ENCODE measurements at places on chromosomes 7 and 10.

- DNase-seq = no peak
These were observed 15.7 kb upstream of the ARMC3 start for GRCh38 chr10:22911889-22912762.

- DNase-seq = no peak
These were observed 1.8 kb upstream of the SP8 start for GRCh38 chr7:20788420-20788990.

- DNase-seq = no peak
These were observed 250.0 kb downstream of the BMPER start for GRCh38 chr7:34155220-34155908.

DNA sequence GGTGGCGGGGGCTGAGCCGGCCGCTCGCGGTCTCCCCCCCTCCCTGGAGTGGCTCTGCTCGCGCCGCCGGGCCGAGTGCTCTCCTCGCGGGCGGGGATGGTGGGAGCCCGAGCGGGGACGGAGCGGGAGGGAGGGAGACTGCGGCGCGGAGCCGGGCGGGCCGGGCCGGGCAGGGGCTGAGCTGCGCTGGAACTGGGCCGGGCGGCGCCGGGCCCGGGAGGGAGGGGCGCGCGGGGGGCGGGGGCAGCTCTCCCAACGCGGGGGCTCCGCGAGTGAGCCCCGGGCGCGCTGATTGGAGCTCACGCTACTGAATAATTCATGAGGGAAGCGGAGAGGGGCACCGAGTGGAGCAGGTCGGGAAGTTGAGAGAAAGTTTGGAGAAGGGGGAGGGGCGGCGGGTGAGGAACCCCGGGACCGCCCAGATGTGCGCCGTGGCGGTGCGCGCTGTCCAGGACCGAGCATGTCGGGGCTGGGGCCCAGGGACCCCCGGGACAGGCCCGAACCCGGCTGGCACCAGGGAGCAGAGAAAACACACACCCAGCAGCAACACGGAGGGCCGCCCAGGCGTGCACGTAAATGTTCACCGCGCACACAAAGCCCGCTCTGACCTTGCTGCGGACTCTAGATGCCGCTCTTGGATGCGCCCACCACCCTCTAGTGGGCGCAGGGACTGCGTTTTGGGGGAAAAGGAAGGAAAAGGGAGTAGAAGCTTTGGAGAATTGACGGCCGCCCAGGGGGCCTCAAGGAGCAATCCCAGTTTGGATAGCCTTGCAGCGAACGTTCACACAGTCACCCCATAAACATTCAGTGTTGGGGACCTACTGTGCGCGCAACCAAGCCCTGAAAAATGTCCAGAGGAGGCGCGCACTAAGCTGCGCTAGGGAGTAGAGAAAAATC, at the start of gene EPHB4:
Gene EPHB4 (minus strand): TSS at position 194 of the 897 bp plus-strand sequence. CDS start 493 bp downstream, outside the sequence.
- peak; percentile 26 for DNase-seq

DNA sequence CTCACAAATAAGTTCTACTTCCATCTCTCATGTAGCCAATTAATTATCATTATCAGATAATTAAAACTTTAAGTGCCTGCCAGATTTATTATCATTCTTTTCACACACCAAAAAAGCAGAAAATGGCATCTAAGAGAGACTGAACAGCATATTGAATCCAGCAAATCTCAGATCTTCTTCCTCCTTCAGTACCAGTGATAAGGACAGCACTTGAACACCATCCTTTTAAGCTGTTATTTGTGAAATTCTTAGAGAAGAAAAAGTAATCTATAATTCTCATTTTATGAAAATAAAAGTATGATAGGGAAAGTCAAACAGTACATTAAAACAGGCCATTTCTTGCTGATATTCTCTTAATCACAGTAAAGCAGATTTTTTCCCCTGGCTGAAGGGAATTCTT, 104.5 kb downstream of the ELAPOR2 start:
- no peak for DNase-seq

DNA sequence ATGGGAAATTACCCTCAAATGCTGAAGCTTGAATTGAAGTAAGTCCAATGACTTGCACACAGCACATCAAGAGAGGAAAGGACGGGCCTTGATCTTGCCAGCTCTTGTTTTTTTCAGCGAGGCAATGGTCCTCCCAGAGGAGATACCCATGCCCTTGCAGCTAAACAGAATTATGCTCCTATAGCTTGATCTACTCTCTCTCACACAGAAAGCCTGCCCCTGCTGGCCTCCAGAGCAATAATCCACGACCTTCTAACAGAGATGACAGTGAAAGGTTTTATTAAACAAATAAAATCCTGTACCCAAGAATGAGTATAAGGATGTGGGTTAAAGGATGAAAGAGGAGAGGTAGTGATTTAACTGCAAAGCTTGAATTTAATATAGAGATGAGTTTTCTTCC, 268.0 kb downstream of the ADRA2A start:
- DNase-seq = no peak

- no peak for DNase-seq
These were observed 104.7 kb downstream of the PHF14 start for GRCh38 chr7:11078247-11078834.

DNA sequence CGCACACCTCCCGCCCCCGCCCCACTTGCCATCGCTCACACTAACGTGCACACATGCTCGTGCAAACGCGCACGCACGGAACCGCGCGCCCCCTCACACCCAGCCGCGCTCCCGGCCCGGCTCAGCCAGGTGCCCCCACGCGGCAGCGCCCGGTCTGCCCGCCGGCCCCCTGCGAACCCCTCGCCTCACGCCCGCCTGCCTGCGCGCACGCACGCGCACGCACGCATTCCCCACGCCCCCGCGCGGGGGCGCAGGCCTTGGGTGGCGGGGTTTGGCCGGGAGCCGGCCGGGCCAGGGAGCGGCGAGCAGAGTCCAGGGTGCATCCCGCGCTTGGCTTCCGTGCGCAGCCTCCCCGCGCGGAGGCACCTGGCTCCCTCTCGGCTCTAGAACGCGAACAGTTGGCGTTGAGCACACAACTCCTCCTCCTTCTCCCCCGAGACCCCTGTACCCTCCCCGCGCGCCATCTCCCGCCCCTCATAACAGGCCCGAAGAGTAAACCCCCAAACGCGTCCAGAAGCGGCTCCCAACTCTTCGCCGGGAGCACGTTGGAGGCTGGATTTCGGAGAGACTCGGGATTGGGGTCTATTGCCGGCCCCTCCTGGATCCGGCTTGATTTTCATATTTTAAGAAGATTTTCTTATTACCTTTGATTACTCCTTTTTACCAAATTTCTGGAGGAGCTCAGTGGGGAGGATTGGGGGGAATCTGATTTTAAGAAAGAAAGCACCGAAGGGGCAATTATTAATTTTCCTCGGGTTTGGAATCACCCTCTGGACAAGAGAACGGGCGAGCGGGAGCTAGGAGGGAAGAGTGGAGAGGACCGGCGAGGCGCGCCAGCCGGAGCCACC, 527 bp upstream of the SORCS3 start:
- no peak for DNase-seq

DNA sequence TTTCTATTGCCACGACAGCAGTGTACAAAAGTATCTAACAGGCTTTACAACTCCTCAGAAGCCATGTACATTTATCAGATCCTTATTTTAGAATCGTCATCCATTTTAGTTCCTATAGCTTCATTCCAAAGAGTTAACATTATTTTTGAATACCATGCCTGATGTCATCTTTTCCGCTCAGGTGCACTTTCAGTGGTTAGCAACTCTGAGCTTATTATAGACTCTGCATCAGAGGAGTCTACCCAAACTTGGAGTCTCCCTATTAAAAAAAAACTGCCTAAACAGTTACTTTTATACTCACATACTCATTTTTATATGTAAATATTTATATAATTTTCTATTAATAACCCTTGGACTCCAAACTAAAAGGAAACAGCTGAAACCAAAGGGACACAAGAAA, 31.6 kb upstream of the PRSS37 start:
- no peak for DNase-seq

DNA sequence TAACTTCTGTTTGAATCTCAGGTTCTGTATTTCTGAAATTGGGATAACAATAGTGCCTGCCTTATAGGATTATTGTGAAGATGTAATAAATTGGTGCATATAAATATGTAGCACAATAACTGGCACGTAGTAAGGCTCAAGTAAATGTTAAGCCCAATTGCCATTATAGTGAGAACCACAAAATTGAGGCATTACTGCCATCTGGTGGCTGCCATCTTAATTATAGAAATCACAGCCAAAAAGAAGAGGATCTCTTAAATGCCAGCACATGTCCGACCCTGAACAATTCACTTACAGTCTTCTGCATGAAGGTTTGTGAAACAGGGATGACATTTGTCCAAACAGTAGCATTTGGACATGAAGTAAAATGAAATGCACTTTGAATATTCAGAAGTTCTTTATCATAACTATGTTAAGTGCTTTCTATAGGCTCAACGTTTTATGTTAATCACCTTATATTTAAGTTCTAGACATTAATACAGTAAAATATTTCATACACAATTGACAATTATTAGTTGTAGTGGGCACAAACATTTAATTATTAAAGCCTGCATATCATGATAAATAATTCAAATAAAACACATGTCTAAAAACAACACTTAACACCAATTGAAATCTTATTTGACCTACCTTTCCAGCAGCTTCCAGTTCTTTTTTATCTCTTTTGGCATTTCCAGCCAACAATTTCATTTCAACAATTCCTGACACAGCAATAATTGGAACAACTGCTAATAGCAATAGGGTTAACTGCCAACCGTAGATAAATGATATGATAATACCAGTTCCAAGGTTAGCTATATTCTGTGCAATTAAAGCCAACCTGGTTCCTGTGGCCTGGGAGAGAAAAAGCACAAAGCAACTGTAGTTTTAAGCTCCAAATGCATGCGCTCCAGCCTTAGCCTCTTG, 58.5 kb downstream of the ABCB4 start:
- DNase-seq = peak; percentile 80

Data from stimulated activated CD8-positive, alpha-beta memory T cell treated with anti-CD3 and anti-CD28 coated beads, Interleukin-4, amount 100 ng/mL, for 48 hours (primary cell).